NCI-H146 (cell line): ENCODE measurements at places on chromosomes 7 and 10.

DNA sequence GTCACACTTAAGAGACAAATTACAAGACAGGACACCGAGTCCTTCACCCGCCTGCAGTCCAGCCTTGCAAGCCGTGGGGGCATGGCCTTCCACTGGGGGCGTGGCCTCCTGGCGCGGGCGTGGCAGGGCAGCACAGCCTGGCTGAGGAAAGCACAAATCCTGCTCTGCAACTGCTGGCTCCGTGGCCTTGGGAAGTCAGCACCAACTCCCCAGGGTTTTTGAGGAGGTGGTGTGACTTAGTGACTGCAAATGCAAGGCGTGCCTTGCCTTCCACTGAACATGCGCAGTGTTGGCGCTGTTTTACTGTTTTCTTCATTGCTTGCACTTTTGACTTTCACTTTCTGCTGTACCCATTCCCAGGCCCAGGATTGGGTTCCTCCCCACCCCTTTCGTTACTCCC lies 12.9 kb upstream of the BMS1 start:
- DNase-seq, result no peak

DNA sequence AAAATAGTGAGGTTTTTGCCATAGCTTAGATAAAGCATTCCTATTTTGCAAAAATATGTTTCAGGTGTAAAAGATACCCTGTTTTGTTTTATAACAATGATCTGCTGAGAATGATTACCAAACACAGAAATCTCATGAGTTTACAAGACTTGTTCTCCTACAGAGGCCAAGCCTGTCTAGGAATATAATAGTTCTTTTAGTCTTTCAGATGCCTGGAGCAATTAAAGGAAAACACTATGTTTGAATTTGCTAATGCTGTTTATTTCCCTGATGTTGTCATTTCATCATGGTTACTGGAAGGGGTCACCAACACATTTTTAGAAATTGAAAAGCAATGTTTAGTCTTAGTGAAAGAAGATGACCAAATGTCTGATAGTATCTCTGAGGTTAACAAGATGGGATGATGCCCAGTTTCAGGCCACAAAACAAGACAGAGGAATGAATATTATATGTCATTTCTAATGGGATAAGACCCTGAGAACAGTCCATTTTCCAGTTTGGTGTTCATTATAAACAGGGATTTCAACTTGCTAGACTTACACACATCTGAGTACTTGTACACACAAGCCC lies 559.9 kb downstream of the INHBA start:
- DNase-seq, result no peak

DNA sequence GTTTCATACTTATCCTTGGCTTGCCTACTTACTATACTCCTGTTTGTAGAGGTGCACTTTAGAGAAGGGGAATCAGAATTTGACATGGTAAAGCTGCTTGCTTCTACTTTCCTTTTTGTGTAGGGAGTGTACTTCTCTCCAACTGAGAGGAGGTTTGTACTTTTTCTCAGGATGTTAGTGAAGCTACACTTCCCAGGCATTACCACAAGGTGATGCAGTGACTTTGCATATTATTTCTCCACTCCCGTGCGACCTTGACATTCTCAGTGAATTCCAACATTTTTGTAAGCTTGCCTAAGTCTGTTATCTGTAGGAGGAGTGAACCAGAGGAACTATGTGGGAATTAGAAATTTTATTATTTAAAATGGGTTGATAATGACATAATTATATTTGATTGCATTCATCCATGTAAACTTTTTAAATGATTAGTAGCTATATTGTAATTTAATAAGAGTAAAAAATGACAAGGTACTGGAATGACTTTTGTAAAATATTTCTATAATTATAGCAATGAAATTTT lies 5.2 kb downstream of the TAX1BP1 start:
- DNase-seq, result peak; percentile 3

DNA sequence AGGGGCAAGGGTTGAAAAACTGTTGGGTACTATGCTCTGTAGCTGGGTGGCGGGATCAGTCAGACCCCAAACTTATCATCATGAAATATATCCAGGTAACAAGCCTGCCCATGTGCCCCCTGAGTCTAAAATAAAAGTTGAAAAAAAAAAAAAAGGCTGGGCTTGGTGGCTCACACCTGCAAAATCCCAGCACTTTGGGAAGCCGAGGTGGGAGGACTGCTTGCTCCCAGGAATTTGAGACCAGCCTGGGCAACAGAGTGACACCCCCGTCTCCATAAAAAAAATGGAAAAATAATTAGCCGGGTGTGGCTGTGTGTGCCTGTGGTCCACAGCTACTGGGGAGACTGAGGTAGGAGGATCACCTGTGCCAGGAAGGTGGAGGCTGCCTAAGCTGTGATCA lies 83.5 kb downstream of the VIPR2 start:
- DNase-seq, result no peak

- DNase-seq, result peak; percentile 80
Measured at GRCh38 chr7:26507108-26507987, 215.7 kb downstream of the SNX10 start.

DNA sequence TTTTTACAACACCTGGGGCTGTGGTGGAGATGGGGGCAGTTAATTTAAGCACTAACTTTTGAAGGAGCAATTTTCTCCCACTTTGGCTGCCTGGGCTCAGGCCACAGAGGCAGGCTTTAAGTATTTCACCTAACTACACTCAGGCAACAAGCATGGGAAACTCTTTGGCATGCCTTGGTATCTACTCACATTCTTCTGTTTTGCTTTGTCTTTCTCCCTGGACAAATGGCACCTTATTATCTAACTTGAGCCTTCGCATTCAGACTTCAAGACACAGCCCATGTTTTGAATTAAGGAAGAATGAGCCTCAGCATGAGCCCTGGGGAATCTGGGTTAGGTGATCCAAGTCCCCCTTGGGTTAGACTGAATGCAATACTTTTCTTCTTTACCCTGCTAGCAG lies 31.8 kb upstream of the BMPER start:
- DNase-seq, result no peak

DNA sequence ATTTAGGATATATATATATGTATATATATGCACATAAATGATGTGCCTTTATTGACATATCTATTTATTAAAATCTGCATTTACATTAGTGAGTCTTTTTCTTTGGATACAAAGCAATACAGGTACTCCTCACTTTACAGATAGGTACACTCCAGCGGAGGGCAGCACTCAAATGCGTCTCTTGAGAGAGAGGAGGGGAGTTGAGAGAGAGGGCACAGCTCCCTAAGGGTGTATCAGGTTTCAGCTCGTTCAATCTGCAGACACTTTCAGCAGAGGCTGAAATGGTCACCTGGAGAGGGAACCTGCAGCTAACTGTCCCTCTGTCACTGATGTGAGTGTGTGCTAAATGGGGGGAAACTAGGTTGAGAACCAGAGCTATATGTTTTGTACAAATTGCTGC lies 21.5 kb downstream of the C10orf53 start:
- DNase-seq, result peak; percentile 39

- DNase-seq, result no peak
Measured at GRCh38 chr7:70774950-70775527, 356.9 kb upstream of the GALNT17 start.

DNA sequence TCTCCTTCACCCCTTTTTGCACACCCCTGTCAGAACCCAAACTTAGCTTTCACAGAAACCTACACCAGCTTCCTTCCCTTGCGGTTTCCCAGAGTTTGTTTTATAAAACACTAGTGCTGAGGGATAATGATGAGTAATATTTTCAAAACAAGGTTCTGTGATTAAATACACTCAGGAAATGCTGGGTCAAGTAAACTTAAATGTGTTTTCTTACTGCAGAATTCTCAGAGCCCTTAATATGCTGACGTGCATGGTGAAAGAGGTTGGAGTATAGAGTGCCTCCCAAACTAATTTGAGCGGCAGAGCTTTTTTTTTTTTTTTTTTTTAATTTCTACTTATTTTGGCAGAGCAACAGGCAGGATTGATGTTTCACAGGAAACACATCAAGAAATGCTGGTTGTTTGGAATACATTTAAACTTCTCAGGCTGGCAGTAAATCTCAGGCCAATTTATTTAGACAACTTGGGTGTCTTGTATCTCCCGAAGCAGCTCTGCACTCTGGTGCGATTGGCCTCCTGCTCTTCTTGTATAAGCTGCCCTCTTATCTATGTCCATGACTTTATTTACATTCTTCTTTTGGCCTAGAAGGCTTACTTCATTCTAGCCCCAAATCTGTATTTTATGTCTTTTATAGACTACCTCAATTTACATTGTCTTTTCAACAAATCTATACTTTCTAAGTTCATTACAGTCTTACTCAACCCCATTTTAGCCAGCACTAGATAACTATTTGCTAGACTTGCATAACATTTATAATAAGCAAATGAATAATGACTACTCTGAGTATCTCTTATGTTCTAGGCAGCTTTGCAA lies 165.4 kb downstream of the BMPER start:
- no peak for DNase-seq

- no peak for DNase-seq
Measured at GRCh38 chr7:149500910-149501309, 3.3 kb upstream of the ZNF746 start.

GRCh38 chr7:40604601-40605438 lies 470.0 kb downstream of the SUGCT start:
- DNase-seq, result peak; percentile 14

DNA sequence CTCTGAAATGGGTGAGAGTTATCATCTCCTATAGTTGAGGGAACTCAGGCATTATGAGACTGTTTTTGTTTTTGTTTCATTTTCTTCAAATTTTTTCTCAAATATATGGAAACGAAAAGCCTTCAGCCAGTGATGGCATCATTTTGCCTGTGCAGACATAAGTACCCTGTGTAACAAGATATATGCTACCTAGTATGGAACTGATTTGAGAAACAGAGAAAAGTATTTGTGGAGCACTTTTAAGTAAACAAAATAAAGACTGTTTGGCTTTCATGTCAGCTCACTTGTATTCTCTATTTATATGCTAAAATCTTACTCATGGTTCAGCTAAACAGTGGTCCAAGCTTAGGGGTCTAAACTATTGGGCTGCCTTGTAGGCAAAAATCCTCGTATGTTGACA lies 150.6 kb downstream of the WNT2 start:
- no peak for DNase-seq

DNA sequence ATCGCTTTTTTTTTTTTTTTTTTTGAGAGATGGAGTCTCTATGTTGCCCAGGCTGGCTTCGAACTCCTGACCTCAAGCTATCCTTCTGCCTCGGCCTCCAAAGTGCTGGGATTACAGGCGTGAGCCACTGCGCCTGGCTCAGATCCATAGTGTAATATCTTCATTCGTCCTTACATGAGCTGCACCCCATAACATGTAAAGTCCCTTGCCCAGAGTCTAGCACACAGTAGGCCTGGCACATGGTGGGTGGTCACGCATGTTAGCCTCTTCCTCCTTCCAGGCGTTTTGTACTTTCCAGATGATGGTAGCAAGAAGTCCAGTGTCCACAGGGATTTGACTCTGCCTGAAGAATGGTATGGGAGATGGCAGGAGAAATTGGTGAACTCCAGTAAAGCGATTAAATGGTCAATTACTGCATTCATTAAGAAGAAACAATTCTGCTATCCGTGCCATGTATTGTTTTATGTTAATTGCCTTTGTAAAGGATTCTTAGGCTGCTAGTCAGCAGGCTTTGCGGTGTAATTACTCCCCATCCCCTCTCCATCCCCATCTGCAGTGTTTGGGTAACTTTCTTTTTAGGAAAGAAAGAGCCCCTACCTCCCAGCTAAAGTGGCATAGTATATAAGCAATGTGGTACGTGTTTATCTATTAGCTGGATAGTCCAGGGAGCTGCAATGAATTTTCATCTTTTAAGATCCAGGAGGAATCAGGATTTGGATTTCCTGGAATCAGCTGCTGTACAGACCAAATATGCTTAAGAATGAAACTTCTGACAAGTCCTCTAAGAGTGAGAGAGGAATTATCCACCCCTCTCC lies 1.2 kb downstream of the TPST1 start:
- DNase-seq, result no peak

DNA sequence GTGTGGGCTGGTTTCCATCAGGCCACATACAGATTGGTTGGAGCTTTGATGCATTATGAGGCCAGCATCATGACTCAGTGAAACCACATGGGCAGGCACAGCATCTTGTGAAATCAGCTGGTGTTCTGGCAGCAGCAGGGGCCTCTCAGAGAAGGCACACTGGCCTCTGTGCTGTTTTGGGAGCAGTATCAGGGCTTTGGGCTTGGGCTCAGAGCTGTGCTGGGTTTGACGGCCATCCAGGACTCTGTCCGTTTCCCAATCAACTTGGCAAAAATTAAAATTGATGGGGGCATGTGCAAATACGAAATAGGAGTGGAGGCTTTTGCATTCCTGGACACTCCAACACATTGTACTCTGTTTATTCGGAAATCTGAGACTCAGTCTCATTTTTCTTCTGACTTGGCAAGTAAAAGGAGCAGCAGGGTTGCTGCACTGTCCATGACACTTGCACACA lies 190.9 kb downstream of the BMPER start:
- no peak for DNase-seq

DNA sequence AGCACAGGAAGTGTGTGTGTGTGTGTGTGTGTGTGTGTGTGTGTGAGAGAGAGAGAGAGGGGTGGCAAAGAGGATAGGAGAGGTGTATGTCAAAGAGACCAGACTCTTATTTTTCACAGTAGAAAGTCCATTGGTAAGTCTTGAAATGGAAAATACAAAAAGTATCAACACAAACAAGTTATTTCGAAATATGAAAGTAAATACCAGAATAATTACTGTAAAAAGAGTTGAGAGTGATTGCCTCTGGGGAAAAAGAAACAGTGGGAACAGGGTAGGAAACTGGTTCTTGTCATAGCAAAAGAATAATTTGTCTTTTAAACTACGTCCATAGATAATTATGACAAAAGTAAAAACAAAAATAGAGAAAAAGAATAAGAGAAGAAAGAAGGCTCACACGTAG lies 29.0 kb upstream of the EIF5AL1 start:
- DNase-seq, result no peak

DNA sequence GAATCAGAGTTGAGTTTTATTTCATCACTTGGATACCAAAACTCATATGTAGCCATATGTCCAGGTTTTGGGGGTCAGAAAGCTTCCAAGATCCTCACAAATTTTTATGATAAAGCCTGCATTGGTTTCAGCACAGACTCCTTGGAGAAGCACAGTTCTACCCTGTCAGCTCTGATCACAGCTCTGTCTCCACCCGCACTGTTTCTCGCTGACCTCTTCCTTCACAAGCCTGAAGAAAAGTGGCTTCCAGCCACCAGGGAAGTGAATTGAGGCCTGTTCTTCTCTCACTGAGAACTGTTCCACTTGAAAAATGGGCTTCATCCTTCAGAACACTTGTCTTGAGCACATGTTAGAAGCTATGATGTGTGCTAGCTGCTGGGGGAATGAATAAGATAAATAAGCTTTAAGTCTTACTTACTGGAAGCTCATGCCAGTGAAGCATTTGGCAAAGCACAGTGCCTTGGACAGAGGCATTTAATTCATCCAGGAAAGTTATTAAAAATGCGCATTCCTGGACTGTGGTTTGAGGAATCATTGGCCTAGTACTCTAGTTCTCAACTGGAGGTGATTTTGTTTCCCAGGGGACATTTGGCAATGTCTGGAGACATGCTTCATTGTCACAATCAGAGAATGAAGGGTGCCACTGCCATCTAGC lies 133.6 kb downstream of the BMPER start:
- no peak for DNase-seq

DNA sequence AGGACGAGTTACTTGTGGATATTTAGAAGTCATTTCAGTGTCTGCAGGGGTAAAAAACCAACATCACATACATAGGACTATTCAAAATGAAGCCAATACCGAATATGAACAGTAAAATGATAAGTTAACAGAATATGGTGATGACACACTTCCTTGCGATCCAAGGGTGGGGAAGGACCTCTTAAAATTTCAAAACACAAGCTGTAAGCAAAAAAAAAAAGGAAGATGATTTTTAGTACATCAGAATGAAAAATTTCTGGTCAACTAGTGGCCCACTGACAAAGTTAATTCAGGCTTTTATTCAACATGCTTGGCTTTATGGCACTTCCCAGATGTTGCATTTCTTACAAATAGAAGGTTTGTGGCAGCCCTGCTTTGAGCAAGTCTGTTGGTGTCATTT lies 19.0 kb upstream of the GALNTL5 start:
- no peak for DNase-seq
